ENCODE measurements at places on chromosomes 5 and 9.

- no peak for DNase-seq
Observed at GRCh38 chr5:142888469-142889085, 118.4 kb downstream of the ARHGAP26 start.

- peak; percentile 55 for DNase-seq
Observed at GRCh38 chr5:108749128-108749861, 1.6 kb downstream of the FER start.

DNA sequence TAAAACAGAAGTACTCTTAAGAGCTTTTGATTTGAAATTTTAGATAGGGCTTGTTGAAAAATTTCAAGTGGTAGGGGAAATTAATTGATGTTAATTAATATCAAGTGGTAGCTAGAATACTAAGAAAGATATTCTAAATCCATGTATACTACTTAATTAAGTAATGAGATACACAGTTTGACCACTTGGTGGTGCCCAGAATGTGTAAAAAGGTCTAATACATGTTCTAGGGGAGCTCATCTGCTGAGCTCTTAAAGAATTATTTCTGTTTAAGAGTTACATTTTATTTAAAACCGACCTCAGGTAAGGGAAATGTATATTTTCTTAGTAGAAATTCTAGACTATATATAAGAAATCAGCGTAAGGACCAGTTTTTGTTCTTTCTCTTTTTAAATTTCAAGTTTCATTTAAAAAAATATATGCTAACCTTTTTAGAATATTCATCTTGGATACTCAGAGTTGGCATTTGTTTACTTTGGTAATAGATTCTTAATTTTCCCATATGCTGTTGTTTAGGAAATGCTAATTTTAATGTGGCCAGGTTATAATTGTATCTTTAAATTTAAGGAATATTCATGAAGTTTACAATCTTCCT lies 61.5 kb downstream of the LNPEP start:
- no peak for DNase-seq

GRCh38 chr9:118083161-118083560 lies 379.0 kb downstream of the TLR4 start:
- no peak for DNase-seq

GRCh38 chr5:19235101-19235584 lies 752.9 kb downstream of the CDH18 start:
- DNase-seq, result no peak

- DNase-seq, result peak; percentile 70
Observed at GRCh38 chr9:98191671-98192502, 550 bp downstream of the CORO2A start.
